ENCODE measurements at places on chromosomes 12 and 14. TPM values are rescaled to one million over a fixed set of nuclear protein-coding genes. Genes with fewer than 3 reads are reported as not detected.
A peak's percentile ranks its signal among the peaks of the same experiment; 100 is the strongest.

DNA sequence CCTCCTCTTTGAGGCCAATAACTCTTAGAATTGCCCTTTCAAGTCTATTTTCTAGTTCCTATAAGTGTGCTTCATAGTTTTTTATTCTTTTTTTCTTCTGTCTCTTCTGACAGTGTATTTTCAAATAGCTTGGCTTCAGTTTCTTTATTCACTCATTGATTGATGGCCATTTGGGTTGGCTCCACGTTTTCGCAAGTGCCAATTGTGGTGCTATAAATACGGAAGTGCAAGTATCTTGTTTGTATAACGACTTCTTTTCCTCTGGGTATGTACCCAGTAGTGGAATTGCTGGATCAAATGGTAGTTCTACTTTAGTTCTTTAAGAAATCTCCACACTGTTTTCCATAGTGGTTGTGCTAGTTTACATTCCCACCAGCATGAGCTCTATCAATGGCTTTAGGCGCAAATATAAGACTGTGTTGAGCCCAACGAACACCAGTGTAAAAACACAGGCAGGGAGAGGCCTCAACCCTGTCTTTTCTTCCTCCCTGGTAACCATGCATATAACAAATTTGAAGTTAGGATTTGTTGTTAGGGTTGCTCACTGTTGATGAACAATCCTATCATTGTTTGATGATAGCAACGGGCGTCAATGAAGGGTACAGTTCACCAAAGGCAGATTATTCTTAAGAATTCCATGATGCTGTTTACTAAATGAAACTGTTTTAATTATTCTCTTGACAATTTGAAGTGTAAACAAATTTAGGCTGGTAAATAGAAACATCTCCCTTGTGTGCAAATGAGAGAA lies 13.3 kb upstream of the LMNTD1 start:
- DNase-seq, result no peak

GRCh38 chr12:131894981-131895639 lies 688 bp downstream of the ULK1 start:
- DNase-seq, result no peak

DNA sequence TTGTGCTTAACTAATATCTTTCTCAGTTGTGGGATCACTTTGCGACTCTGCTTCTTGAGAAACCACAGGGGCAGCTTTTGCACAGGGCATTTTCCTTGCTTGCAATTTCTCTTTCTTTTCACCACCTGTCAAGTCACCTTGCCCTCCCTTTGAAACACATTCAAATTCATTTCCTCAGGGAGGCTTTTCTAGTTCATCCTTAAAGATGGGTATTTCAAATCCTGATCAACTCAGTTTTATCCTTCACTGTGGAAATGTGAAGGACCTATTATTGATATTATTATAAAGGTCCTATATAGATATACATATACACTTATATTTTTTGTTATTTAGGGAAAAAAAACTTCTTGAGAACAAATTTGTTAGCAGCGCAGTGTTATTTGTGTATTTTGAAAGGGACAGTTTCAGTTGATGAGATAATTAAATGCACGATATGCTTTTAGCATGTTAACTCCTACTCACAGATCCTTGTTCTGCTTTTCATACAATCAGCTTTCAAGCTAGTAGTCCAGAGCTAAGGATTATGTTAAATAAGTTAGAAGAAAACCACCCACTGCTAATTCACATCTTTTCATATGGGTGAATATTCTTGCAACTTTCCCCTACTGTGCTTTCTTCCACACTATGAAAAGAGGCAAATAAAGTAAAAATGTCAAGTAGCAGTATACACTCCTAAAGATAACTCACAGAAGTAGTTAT lies 501.4 kb upstream of the RGS6 start:
- DNase-seq, result no peak

DNA sequence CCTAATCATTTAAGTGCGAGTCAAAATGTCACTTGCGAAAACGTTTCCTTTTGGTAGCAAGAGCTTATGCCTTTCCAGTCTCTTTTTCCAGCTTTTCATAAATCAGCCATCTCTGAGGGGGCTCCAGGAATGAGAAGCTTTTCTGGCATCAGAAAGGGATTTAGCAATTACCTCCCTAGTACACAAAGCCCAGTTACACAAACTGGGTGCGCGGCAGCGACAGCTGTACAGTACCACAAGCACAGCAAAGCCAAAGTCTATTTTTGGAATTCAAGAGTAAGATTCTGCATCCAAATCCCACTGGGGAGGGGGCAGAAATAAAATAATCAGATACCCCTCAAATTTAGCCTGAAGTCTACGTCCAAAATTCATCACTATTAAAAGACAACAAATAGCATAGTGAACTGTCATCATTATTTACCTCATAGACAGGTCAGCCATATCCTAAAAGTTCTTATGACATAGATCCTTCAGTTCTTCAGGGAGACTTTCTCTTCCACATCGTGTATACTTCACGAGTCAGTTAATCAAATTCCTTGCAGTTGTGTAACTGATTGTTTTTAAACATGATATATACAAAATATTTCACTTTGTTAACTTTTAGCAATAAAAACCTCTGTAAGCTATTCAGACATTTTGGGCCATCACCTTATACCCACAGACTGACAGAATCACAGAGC lies 150.8 kb downstream of the TTC7B start:
- DNase-seq, result no peak

DNA sequence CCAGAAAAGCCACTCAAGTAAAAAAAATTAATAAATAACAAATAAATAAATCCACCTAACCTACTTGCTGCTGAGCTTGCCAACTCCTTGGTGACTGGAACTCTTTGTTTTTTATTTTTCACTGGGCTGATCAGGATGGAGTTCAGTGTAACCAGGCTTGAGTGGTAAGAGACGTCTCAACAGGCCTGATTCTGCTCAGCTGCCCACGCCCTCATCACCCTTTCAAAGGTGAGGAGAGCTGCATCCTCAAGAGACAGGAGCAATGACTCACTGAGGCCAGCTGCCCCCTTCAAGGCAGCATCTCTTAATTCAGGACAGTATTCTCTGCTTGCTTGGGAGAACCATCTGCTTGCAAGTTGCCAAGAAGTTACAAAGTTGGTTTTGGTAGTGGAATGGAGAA lies 111.9 kb upstream of the CPM start:
- no peak for DNase-seq

GRCh38 chr12:117060929-117061305 lies 38.3 kb downstream of the TESC start:
- no peak for DNase-seq

DNA sequence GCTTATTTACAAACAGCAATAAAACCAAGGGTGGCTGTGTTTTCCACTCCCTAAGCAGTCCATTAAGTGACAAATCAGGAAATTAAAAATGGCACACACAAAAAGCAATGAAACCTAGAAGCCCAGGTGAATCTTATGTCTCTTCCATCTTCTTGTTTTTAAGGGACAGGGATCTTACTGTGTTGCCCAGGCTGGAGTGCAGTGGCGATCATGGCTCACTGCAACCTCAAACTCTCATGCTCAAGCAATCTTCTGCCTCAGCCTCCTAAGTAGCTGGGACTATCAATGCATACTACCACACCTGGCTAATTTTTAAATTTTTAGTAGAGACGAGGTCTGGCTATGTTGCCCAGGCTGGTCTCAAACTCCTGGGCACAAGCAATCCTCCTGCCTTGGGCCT lies 52.4 kb upstream of the CERS5 start:
- DNase-seq, result no peak

DNA sequence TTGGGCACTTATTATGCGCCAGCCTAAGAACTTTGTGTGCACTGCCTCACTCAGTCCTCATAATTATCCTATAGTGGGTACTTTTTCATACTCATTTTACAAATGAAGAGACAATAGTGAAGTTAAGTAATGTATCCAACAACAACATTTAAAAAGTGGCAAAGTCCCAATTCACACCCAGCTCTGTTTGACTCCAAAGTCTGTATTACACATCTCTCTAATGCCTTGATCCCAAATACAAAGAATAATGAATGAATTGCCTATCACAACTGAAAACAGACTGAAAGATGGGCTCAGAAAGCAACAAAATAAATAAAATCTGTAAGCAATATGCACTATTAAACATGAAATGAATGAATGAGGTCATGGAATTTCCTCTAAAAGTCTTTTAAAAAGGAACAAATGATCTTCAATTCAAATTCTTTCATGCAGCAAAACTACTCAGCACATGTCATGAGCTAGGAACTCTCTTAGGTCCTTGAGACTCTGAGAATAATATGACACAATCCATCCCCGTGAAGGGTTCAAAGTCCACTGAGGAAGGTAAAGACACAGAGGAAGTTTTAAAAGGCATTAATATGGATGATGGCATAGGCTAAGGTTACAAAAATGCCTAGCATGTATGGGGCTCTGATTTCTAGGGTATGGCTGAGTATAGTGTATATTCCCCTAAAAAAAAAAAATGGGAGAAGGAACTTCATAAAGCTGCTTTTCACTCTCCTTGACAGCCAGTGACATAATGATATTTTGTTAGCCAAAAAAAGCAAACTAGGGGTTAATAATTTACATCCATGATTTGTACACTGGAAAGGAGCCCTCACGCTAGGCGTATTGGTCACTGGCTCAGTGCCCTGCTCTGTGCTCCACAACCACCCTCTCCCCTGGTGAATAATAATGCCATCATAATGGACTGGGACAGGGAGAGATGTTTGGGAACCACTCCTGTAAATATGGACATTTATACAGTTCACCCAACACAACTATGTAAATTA lies 103.4 kb downstream of the SLC2A13 start:
- no peak for DNase-seq

DNA sequence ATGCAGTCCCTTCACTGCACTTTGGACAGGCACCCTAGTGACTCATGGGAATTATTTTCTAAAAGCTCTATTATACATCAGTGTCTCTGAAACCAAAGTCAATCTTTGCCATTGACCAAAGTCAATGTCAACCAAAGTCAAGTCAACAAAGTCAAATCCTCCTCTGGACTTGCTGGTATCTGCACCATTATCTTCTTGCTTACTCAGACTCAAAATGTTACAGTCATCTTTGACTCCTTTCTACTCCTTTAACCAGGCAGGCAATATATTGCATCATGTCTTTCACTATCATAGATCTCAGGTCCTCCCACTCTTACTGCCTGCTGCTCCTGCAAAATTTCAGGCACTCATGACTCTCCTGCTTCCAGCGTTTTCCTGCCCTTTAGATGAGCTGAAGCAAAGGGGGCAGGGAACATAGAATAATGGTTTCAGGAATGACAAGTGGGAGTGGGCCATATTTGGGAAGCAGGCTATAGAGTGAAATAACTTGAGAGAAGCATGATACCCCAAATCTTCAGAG lies 39.2 kb downstream of the IGF1 start:
- no peak for DNase-seq

- DNase-seq, result no peak
These were observed 244.2 kb downstream of the SOX5 start for GRCh38 chr12:23704992-23705943.

GRCh38 chr12:17206553-17206952 lies 600.6 kb upstream of the LMO3 start:
- DNase-seq, result no peak

DNA sequence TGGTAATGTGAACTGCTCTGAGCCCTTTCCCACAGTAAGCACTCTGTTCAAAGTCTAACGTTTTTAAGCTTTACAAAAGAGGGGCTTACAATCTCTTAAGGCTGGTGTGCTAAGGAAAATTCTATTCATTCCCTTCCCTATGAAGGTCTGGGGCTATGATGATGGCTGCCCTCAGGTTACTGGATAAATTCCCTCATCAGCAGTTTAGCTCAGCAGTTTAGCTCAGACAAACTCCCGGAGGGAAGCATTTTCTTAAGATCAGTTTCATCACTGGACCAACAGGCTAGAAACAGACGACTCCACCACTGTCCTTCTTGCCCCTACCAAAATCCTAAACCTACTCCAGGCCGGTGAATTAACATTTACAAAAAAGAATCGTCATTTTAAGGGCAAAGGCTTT lies 19.1 kb downstream of the ERP29 start:
- no peak for DNase-seq

- no peak for DNase-seq
These were observed 33.0 kb downstream of the BTBD7 start for GRCh38 chr14:93299866-93300265.

DNA sequence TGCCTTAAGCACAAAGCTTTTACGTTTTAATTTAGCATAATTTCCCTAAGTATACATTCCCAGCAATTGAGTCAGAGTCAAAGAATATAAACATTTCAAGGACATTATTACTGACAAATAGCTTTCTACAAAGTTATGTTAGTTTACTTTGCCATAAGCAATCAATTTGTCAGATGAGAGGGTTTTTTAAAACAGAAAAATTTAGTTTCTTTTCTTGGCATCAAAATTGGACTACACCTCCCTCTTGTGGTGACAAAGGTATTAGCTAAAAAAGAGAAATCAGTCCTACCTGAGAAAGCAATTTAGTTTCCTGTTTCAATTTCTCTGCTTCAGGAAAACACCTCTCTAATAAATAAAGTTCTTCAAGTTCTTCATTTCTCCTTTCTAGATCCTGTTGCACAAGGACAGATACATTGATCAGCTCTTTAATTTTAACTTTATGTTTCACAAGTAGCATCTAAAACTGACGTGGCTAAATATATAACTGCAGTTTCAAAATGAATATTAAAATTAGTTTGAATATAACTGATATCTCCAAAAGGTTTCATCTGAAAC lies 39.9 kb downstream of the DNAI7 start:
- peak; percentile 27 for DNase-seq

DNA sequence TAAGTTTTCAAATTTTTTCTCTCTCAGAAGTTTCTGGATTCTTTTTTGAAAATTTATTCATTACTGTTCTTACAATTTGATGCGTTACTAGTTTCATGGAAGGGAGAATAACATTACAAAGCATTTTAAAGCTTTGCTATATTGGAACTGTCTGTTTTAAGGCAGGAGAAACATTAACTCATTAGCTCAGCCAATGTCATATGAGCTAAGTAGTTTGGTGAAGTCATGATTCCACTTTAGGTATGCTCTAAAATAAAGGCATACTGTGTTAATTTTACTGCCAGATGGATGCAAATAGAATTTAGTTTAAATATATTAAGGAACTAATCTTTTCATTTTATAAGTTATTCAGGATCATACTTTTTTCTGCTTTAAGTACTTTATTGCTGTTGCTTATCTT lies 46.0 kb downstream of the ARID2 start:
- DNase-seq, result no peak

DNA sequence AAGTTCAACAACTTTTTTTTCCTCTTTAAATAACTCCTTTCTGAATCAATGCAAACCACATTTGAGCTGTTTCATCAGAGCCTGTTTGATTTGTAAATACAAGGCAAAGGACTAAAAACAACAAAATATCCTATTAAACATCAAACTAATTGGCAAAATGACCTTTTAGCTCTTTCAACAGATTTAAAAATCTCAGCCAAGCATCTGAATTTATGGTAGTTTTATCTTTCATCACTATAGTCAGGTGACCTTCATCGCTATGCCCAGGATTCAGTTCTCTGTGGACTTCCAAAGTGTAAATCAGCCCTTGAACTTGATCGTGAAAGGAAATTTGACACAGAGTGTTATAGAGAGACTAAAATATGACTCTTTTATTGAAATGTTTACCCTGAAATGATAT lies 1554.5 kb upstream of the FLRT2 start:
- DNase-seq, result no peak

- DNase-seq, result no peak
These were observed 3.0 kb downstream of the PACS2 start for GRCh38 chr14:105317546-105317945.

Gene CDKN3
- 180 TPM for total RNA-seq

Gene MANSC1
- total RNA-seq, result 0.39 TPM

Gene COCH
- not detected for total RNA-seq

Gene PIANP
- total RNA-seq, result not detected

Gene RILPL2
- total RNA-seq, result 3.5 TPM

Gene RIN3
- 1.2 TPM for total RNA-seq

Gene KRT75
- 0.12 TPM for total RNA-seq

Gene GPR132
- total RNA-seq, result not detected

Gene POTEG
- total RNA-seq, result 0.41 TPM
